ENCODE measurements at places on chromosomes 5 and 9. TPM values are rescaled to one million over a fixed set of nuclear protein-coding genes. Genes with fewer than 3 reads are reported as not detected.

The TUBB4B gene
- 336 TPM for total RNA-seq

- DNase-seq: no peak
Measured at GRCh38 chr9:85118990-85119755, 449.6 kb downstream of the NTRK2 start.

DNA sequence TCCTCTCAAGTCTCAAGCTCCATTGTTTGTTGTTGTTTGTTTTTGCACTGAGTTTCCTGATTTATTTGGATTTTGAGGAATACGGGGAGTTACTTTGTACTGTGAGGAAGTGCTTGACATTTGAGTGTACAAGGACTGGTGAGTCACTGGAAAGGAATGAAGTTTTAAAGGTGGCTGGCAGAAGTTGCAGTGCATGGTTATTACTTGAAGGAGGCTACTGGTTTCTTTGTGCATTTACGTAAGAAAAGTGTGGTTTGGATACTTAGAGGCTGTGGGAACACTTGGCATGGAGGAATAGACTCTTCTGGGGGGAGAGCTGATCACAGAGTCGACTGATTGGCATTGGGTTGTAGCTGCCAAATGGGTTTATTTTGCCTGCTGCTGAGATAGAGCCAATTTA is 919.0 kb downstream of the TAF11L14 start:
- no peak for DNase-seq

DNA sequence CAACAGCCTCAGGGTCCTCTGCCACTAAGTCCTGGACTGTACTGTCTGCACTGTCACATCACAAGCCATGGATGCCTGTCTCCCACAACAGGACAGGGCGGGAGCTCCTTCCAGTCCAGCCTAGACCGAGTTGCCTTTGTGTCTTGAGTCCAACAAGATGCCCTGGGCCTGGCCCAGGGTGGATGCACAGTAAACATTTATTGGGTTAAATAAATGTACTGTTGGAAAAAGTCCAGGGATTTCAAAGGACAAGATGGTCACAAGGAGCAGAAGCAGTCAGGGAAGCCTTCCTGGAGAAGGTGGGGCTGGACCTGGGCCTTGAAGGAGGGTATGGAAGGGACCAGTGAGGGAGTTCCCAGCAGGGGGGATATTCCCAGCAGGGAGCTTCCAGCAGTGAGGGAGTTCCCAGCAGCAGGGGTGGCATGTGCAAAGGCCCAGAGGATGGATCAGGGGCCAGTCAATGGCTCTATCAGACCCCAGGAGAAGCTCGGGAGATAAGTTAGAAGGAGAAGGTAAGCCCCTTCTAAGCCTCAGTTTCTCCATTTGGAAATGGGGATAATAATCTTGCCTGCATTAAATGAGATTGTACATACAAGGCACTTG is 72.7 kb upstream of the NEURL1B start:
- DNase-seq: no peak

DNA sequence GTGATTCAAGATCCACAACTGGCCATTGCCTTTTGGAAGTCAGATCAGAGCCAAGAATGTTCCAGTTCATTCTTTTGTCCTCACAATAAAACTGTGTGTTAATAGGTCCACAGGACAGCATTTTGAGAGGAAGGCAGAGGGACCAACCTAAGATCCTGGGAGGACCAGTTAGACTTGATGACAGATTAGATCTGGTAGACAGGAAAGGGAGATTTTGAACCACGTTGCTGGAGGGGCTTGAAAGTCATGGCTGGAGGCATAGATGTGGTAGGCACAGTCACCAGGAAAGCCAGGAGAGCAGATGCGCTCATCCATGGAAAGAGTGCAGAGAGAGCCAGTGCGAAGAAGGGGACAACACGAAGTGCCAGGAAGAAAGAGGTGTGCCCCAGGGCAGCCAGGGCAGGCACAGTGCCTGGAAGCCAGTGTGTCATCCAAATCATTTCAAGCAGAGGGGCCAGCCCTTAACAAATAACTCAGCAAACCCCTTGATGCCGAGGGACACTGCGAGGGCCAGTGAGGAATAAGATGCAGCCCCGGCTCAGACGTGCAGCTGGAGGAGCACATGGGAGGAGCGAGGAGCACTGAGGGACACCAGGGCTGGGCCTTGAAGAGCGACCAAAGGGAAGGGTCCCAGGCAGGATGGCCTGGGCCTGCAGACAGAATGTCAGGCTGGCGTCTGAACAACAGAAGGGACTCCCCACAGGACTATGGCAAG is 12.8 kb upstream of the SLC2A8 start:
- no peak for DNase-seq

DNA sequence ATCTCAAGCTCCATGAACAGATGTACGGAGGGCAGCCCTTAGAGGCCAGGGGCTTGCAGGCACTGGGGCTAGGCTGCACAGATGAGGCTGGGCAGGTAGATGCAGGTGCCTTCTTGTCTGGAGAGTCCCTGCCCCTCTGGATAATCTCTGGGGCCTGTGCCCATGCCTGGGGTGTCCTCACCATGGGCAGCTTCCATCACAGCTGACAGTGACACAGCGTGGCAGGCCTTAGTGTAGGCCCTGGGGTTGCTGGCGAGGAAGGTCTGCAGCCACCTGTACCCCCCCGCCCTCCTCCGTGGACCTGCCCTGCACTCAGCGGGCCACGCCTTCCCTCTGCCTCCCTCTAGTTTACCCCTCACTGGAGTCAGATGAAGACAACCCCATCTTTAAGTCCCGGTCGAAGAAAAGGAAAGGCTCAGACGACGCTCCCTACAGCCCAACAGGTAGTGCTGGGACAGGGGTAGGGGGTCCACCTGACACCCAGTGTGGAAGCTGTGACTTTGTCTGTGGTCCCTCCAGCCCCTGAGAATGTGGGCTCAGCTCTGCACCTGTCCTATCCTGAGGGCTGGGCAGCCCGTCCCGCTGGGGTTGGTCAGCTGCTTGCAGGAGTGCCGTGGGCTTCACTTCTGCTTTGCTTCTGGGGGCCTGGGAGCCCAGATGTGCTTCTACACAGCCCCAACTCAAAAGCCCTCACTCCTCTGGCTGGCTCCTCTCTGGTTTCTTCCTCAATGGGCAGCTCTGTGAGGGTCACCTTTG is 98.4 kb downstream of the PHF2 start:
- DNase-seq: no peak

The TERT gene
- total RNA-seq: 5.6 TPM

The TLR4 gene
- total RNA-seq: 1.3 TPM

DNA sequence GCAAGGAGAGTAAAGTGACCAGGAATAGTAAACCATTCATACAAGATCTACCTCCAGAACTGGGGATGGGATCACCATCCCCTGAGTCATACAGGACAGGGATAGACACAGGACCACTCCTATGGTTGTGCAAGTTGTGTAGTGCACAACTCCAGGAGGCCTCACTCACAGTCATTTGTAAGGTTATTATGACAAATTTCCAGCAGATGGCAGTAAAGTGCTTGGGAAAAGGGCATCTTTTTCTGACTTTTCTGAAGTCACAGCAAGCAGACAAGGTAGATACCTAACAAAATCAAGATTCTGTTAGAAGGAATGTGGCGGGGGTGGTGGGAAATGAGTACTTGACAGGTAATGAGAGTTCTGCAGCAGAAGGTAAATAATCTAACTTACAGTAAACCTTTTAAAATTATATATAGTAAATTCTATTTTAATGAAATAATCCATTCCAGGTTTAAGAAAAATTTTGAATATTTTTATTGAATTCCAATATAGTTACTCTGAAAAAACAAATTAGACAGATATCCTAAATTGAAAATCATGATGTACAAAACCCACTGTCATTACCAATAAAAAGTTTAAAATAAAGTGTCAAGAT is 16.7 kb upstream of the KIF27 start:
- DNase-seq: peak; percentile 21

DNA sequence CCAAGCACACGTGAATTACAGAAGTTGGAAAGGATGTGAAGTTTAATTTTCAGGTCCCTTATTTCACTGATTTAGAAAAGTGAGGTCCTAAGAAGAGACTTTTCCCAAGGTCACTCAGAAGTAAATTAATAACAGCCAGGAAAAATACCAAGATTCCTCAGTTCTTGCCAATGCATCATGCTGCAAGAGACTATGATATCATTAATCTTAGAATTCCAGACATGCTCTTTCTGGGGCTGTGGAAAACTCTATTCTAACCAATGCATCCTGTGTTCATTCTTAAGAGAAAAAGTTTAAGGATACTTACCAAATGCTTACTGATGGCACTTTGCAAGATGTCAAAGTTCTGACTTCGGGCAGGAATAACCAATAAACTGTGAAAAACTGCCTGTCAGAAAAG is 42.8 kb downstream of the TEX10 start:
- DNase-seq: no peak

DNA sequence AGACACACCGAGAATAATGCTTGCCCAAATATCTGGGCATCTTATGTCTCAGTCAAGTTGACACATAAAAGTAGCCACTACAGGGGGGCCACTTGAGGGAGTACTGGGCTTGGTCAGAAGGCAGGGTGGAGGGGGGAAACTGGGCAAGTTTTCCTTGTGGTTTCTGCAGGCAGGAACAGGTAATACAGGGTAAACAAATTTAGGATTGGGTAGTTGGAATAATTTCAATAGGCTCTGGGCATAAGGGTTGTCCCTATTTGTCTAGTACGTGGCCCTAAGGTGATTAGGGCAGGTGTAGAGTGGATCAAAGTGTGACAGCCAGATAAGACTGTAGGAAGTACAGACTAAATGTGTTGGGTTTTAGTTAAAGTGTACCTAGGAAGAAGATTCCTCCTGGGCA is 353.1 kb downstream of the TLE4 start:
- DNase-seq: no peak

DNA sequence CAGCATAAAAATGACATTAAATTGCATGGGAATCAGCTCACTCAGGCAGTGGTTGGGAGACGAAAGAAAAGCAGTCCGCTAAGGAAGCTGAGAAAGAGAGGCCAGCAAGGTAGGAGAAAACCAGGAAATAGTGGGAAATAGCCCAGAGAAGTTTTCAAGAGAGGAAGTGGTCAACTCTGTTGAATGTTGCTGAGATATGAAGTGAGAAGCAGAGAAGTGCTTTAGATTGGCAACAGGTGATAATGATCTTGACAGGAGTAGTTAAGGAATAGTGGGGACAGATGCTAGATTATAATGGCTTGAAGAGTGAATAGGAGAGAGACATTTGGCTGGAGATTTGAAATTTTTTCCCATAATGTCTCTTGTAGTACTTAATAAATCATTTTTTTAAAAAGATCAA is 30.8 kb downstream of the CNTRL start:
- no peak for DNase-seq

GRCh38 chr5:172766287-172767108 is 4.5 kb downstream of the DUSP1 start:
- no peak for DNase-seq

The SGCD gene
- total RNA-seq: 0.33 TPM

GRCh38 chr9:505741-506059 is 291.0 kb downstream of the DOCK8 start:
- no peak for DNase-seq

The CNTNAP3B gene
- 9.4 TPM for total RNA-seq

GRCh38 chr5:121271546-121271945 is 580.1 kb upstream of the FTMT start:
- DNase-seq: no peak

DNA sequence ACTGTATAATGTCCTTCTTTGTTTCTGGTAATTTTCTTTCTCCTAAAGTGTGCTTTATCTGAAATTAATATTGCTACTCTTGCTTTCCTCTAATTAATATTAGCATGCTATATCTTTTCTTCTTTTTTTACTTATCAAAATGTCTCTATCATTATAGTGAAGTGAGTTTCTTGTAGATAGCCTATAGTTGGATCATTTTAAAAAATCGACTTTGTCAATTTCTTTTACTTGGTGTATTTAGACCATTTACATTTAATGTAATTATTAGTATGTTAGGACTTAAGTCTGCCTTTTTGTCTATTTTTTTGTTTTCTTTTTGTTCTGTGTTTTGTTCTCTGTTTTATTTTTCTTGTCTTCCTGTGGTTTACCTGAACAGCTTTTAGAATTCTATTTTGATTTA is 35.4 kb upstream of the RNF130 start:
- no peak for DNase-seq

- no peak for DNase-seq
Measured at GRCh38 chr9:18923671-18924430, 109.2 kb downstream of the SAXO1 start.

The UHRF2 gene
- 62.5 TPM for total RNA-seq

- no peak for DNase-seq
Measured at GRCh38 chr9:19995619-19996018, 206.8 kb upstream of the SLC24A2 start.

GRCh38 chr9:76667521-76667957 is 96.7 kb upstream of the PCA3 start:
- DNase-seq: no peak

The AKNA gene
- total RNA-seq: 13.4 TPM

DNA sequence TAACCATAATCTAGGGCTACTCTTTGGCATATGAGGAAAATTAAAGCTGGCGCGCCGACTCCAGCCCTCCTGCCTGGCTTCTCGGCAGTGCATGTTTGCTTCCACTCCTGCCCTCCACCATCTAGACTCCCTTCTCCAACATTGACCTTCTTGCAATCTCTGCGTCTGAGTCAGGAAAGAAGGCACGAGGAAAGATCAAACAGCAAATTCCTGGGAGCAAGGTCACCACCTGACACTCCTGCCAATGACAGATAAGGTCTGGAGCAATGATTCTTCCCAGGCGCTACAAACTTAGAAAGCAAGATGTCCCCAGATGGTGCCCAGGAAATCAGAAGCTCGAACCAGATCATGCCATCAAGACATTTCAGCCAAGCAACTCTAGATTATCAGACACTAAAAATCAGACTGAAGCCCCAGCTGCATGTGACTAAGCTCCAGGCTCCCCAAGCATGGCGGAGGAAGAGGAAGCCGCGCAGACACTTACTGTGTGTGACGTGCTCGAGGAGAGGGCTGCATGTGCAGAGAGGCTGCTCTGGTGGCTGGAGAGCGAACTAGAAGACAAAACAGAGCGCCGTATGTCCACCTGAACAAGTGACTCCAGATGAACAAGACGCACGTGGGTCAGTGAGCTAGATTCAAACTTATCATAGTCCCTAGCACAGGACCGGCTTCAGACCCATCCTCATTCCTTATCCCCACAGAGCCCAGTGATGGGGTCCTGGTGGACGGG is 115.3 kb downstream of the UBE2R2 start:
- DNase-seq: no peak

The GPX8 gene
- 49.0 TPM for total RNA-seq

- DNase-seq: no peak
Measured at GRCh38 chr5:15354021-15354420, 146.0 kb upstream of the FBXL7 start.

DNA sequence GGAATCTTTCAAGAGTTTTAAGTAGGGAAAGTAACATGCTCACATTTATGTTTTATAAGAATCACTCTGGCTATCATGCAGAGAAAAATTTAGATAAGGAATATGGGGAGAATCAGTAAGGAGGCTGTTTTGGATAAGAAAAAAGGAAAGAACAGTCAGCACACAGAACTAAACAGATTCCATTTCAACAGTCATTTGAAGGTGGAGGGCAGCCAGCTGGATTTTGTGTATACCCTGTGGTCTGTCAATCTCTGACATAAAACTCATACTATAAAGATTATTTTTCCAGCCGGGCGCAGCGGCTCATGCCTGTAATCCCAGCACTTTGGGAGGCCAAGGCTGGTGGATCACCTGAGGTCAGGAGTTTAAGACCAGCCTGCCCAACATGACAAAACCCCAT is 64.2 kb downstream of the PCA3 start:
- no peak for DNase-seq

- no peak for DNase-seq
Measured at GRCh38 chr5:86760661-86761060, 142.9 kb downstream of the COX7C start.
